Activated naive CD8-positive, alpha-beta T cell treated with anti-CD3 and anti-CD28 coated beads, Interleukin-2, amount 50 U/mL, for 24 hours (primary cell): ENCODE measurements at places on chromosomes 3 and 15.

- DNase-seq = no peak
Measured at GRCh38 chr3:137692803-137693431, 71.2 kb upstream of the SOX14 start.

- DNase-seq = no peak
Measured at GRCh38 chr15:61069394-61070075, 159.6 kb downstream of the RORA start.

DNA sequence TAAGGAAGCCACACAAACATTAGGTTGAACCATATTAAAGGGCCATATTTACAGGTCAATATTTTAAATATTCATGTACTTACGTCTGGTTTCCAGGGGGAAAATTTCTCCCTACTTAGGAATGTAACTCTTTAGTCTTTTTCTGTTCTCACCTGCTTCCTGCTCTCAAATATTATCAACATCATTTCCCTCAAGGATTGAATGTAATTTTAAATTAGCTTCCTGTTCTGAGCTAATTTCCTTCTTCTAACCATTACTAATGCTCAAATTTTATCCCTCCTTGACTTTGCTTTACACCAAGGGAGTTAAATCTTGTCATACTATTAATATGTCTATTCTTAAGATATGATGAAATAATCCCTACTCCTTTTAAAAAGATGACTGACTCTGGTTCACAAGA, 103.4 kb upstream of the UBP1 start:
- no peak for DNase-seq

GRCh38 chr15:58536414-58536813, 104.6 kb downstream of the LIPC start:
- no peak for DNase-seq

- no peak for DNase-seq
Measured at GRCh38 chr3:198062068-198062465, 102.0 kb downstream of the LMLN start.

GRCh38 chr3:24235121-24235520, 259.5 kb downstream of the THRB start:
- no peak for DNase-seq
